ENCODE measurements at places on chromosomes 5 and 9. TPM values are rescaled to one million over a fixed set of nuclear protein-coding genes. Genes with fewer than 3 reads are reported as not detected.

DNA sequence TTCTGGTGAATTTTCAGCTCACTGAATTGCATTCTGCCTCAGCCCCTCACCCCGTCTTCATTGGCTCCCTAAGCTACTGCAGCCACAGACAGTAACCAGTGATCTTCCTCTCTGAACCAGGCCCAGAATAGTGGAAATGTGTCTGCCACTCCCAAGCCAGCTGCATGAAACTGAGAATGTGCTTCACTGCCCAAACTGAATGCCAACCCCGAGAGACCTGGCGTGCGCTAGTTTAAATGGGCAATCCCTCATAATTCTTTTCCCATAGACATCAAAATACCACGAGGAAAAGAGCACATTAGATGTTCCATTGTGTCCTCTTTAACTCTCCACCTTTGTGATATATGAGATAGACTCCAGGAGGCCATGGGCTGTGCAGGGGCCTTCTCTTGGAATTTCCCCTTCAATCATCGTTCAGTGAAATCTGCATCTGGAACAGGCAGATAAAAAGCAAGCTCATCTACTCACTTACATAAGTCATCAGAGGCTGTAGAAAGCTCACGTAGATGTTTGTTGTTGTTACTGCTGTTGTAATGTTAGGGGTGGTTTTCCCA is 320.2 kb downstream of the NFIB start:
- H3K4me3 ChIP-seq, result no peak overlapping the region
- no peaks in the 10 kb centered on the region for H3K4me1 ChIP-seq

GRCh38 chr5:37198842-37199241 is 50.3 kb downstream of the CPLANE1 start:
- H3K27ac ChIP-seq, result no peak overlapping the region
- no peak overlapping the region for H3K4me3 ChIP-seq
- peaks cover 9% of the 10 kb centered on the region for H3K4me1 ChIP-seq
- no peaks in the 10 kb centered on the region for H3K27me3 ChIP-seq
- no peak for DNase-seq
- H3K36me3 ChIP-seq, result no peaks in the 10 kb centered on the region

GRCh38 chr5:95621839-95622629 is 2.1 kb downstream of the GPR150 start:
- H3K4me1 ChIP-seq, result peaks cover 67% of the 10 kb centered on the region
- no peaks in the 10 kb centered on the region for H3K27me3 ChIP-seq
- H3K4me3 ChIP-seq, result peak overlapping the region; percentile 8

GRCh38 chr9:87973122-87973521 is 1.2 kb downstream of the CDK20 start:
- H3K27ac ChIP-seq, result peak overlapping the region; percentile 87
- no peaks in the 10 kb centered on the region for H3K27me3 ChIP-seq
- DNase-seq, result no peak
- H3K4me1 ChIP-seq, result peaks cover 17% of the 10 kb centered on the region
- no peaks in the 10 kb centered on the region for H3K36me3 ChIP-seq
- H3K4me3 ChIP-seq, result no peak overlapping the region

GRCh38 chr5:148179234-148179824 is 11.0 kb downstream of the SPINK14 start:
- no peaks in the 10 kb centered on the region for H3K4me1 ChIP-seq
- H3K36me3 ChIP-seq, result no peaks in the 10 kb centered on the region
- H3K4me3 ChIP-seq, result no peak overlapping the region

GRCh38 chr5:40681363-40682153 is 1.8 kb downstream of the PTGER4 start:
- H3K27me3 ChIP-seq, result no peaks in the 10 kb centered on the region
- H3K27ac ChIP-seq, result peak overlapping the region; percentile 86
- H3K4me1 ChIP-seq, result peaks cover 46% of the 10 kb centered on the region
- H3K4me3 ChIP-seq, result peak overlapping the region; percentile 95

PAPPA gene
- total RNA-seq, result not detected

- peaks cover 26% of the 10 kb centered on the region for H3K4me1 ChIP-seq
- no peak overlapping the region for H3K27ac ChIP-seq
- no peaks in the 10 kb centered on the region for H3K27me3 ChIP-seq
- no peak overlapping the region for H3K4me3 ChIP-seq
Observed at GRCh38 chr5:10704949-10705621, 55.9 kb downstream of the DAP start.

GRCh38 chr5:42811591-42812446 is at the start of gene SELENOP:
Gene SELENOP (minus strand): TSS chr5:42811892. CDS start chr5:42808353, 3,539 bp downstream.
- no peaks in the 10 kb centered on the region for H3K4me1 ChIP-seq
- DNase-seq, result no peak
- H3K36me3 ChIP-seq, result no peaks in the 10 kb centered on the region
- no peak within 1 kb of the TSS for H3K27ac ChIP-seq
- H3K27me3 ChIP-seq, result no peaks in the 10 kb centered on the region

DNA sequence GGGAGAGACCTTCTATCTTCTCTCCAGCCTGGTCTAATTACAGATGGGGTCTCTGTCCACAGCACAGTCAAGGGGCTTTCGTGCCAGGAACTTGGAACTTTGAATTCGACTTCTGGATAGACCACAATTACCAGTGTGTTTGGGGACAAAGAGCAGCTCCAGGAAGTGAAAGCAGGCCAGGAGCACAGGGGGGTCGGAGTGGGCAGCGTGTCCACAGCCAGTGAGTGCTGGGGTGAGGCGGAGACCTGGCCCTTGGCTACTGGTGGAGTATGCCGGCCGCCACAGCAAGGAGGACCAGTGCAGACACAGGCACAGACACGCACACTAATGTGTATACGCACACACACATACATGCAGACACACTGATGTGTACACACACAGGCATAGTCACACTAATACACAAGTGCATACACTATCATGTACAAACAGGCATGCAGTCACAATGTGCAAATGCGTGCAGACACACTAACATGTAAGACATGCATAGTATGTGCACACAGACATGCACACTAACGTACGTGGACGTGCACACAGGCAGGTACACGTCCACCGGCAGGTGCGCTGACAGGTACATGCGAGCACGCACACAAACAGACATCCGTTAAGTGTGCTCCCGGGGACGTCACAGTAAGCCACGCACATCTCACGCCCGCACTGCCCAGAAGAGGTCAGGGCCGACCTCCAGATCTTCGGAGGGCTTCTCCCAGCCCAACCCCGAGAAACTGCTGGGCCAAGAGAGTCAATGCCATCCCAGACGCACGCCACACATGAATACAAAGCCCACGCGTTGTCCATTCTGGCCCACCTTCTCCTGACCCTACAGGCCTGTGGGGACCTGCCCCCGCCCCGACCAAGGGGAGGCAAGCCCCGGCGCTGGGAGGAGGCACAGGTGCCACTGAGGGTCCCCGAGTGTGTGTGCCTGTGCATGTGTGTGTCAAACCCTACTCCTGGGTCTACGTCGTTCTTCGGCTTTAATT is 46.5 kb downstream of the NKD2 start:
- no peaks in the 10 kb centered on the region for H3K4me1 ChIP-seq
- DNase-seq, result no peak
- peaks cover 5% of the 10 kb centered on the region for H3K36me3 ChIP-seq

DNA sequence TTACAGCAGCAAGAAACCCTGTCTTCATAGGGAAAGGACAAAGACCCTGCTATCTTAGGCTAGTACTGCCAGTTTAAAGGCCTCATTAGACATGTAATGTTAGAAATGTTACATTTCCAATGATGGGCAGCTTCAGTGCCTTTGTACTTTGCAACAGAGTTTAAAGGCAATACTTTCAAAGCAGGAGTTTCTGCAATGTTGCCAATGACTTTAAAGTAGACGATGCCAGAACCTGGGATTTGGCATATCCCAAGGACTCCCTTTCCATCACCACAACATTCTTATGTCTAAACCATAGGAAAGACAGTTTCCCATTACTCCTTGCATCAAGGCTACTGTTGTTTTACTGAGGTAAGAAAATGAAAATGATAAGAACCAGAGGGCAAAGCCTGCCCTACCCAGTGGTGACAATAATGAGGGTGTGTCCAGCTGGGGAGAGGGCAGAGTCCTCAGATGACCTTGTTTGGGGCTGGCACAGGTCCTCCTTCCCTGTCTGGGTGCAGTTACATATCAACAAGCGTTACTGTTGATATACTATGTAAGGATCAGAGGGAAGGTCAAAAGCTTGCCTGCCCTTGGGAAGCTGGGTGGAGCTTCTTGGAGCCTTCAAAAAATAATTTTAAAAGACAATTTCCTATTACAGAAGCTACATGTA is 27.5 kb upstream of the MLANA start:
- H3K27me3 ChIP-seq, result no peaks in the 10 kb centered on the region
- no peaks in the 10 kb centered on the region for H3K4me1 ChIP-seq
- H3K4me3 ChIP-seq, result no peak overlapping the region
- no peak overlapping the region for H3K27ac ChIP-seq
- H3K36me3 ChIP-seq, result no peaks in the 10 kb centered on the region
- no peak for DNase-seq

DNA sequence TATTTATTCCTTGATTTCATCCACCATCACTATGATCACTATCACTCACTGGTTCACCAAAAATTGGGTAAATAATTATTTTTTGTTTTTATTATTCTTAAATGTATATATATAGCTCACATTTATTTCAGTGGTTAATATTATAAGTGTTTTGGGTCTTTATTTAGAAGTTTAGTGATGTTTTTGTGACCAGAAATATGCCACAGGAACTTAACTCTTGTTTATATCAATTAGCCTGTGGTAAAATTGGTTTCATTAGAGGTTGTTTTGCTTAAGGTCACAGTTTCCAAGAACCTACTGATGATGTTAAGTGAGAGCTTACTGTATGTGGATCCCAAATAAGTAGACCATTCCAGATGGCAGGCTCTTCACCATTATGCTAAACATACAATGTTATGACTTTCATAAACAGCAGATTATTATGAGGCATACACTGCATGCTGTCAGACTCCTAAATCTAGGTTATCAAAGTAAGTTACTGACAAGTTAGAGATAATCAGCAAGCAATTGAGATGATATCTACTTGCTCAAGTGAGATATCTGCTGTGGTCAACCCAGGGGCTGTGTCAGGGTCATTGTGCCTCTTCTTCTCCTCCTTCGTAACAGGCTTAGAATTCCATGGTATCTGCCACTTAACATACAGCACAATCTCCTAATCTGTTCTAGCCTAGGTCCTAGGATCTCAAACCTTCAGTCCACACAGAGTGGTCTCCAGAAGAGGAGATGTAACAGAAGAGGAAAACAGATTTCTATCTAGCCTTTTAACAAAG is 57.6 kb downstream of the NR3C1 start:
- peaks cover 77% of the 10 kb centered on the region for H3K4me1 ChIP-seq
- no peaks in the 10 kb centered on the region for H3K27me3 ChIP-seq
- H3K4me3 ChIP-seq, result no peak overlapping the region
- no peaks in the 10 kb centered on the region for H3K36me3 ChIP-seq
- no peak overlapping the region for H3K27ac ChIP-seq

DNA sequence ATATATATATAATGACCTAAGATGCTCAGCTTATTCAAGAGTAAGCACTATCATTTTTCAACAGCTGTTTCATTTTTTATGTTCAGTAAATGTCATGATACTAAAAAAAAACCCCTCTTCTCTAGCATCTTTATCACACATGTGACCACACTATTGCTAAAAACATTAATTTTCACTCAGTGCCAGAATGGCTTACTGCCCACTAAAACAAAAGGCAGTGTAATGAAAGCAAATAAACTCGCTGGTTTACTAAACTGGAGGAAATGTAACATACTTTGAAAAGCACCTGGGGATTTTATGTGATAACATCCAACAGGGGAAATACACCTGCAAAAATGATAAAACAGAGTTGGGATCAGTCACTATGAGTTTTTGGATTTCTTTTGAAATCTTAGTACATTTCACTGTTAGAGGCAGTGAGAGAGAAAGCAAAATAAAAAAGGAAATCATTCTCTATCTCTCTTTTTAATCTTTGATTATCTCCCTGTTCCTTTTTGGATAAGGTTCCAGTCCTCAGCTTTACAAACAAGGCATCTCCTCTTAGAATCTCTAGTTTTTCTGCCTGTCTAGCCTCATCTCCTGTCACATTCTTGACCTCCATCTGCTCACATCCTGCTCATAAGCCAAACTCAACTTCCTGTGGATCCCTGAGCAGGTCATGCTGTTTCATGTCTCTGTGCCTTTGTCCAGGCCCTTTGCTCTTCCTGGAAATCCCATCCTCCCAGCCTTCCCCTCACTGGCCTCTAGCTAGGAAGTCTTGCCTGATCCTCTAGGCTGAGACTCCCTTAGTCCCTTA is 338.0 kb downstream of the MAN2A1 start:
- H3K4me1 ChIP-seq, result peaks cover 17% of the 10 kb centered on the region
- H3K36me3 ChIP-seq, result no peaks in the 10 kb centered on the region
- no peak overlapping the region for H3K4me3 ChIP-seq
- H3K27me3 ChIP-seq, result no peaks in the 10 kb centered on the region
- no peak overlapping the region for H3K27ac ChIP-seq

DNA sequence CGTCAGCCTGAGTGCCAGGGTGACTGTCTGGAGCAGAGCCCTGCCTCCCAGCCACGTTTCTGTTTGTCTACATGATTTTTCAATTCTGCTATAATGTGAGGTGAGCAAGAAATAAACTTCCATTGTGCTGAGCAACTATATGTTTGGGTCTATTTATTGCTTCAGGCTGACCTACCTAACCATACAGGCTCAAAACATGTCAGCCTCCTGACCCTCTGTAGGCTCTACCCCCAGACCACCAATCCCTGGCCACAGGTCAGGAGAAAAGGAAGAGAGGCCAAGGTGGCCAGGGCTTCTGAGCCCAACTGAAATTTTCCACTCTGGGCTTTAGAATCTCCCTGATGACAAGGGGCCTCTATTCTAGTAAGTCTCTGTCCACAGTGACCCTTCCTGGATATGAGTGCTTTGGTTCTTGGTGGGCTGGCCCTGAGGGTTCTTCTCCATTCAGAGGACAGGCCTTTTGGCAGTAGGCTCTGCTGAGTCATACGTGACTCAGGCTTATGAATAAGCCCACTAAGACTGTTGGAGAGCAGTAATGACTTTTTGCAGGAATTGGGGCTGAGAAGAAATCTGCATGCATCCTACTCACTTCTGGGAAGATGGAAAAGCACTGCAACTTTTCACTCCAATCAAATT is 117.2 kb upstream of the TBCA start:
- H3K4me3 ChIP-seq, result no peak overlapping the region
- no peak for DNase-seq
- no peaks in the 10 kb centered on the region for H3K4me1 ChIP-seq
- H3K27ac ChIP-seq, result no peak overlapping the region

GRCh38 chr9:94656200-94656599 is 16.9 kb upstream of the FBP1 start:
- H3K4me3 ChIP-seq, result peak overlapping the region; percentile 9
- no peaks in the 10 kb centered on the region for H3K36me3 ChIP-seq
- H3K27ac ChIP-seq, result no peak overlapping the region
- H3K27me3 ChIP-seq, result no peaks in the 10 kb centered on the region
- peaks cover 13% of the 10 kb centered on the region for H3K4me1 ChIP-seq
- peak; percentile 32 for DNase-seq

DNA sequence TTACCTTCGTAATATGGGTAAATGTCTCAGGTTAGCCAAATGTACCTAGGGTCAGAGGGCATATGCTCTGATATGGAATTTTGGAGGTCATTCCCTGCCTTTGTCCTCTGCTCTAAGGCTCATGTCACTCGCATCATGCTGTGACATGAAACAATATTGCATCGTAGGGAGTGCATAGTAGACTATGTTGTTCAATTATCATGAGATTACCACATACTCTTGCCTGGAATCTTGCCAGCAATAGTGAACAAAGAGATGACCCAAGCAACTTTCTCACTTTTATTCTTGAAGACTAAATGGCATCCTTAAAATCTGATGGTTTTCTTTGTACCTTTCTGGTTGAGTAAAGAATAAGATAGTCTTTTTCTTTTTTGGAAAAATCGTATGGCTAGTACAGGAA is 27.6 kb downstream of the ZNF462 start:
- no peak for DNase-seq
- no peaks in the 10 kb centered on the region for H3K4me1 ChIP-seq
- H3K27ac ChIP-seq, result no peak overlapping the region
- no peak overlapping the region for H3K4me3 ChIP-seq
- no peaks in the 10 kb centered on the region for H3K36me3 ChIP-seq
- no peaks in the 10 kb centered on the region for H3K27me3 ChIP-seq

- H3K4me1 ChIP-seq, result no peaks in the 10 kb centered on the region
- H3K27ac ChIP-seq, result no peak overlapping the region
- H3K36me3 ChIP-seq, result no peaks in the 10 kb centered on the region
- no peaks in the 10 kb centered on the region for H3K27me3 ChIP-seq
- DNase-seq, result no peak
- H3K4me3 ChIP-seq, result no peak overlapping the region
Observed at GRCh38 chr9:135379540-135380267, 99.9 kb upstream of the PPP1R26 start.

All from CD4-positive, alpha-beta memory T cell (primary cell).